ENCODE measurements at places on chromosomes 3 and 15. TPM values are rescaled to one million over a fixed set of nuclear protein-coding genes. Genes with fewer than 3 reads are reported as not detected.

DNA sequence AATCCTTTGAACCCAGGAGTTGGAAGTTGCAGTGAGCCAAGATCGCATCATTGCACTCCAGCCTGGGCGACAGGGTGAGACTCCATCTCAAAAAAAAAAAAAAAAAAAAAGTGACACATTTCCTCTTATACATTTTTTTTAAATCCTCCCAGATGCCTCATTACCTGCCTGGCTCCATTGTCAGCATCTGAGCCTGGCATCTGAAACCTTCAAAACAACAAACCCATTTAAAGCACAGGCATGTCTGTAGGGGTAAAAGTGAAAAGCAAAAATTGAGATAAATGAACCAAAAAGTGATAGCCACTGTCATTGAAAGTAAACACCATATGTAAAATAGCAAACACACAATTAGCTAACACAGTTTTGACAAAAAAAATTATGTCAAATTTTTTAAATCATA is 38.6 kb downstream of the OSBPL10 start:
- DNase-seq, result no peak

DNA sequence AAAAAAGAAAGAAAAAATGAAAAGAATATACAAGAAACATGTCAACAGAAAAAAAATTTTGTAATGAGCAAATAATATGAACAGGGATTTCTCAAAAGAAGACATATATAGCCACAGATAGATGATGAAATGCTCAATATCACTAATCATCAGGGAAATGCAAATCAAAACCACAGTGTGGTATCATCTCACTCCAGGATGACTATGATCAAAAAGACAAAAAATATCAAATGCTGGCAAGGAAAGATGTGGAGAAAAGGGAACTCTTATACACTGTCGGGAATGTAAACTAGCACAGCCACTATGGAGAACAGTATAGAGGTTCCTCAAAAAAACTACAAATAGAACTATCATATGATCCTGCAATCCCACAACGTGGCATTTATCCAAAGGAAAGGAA is 94.1 kb downstream of the C3orf70 start:
- no peak for DNase-seq

DNA sequence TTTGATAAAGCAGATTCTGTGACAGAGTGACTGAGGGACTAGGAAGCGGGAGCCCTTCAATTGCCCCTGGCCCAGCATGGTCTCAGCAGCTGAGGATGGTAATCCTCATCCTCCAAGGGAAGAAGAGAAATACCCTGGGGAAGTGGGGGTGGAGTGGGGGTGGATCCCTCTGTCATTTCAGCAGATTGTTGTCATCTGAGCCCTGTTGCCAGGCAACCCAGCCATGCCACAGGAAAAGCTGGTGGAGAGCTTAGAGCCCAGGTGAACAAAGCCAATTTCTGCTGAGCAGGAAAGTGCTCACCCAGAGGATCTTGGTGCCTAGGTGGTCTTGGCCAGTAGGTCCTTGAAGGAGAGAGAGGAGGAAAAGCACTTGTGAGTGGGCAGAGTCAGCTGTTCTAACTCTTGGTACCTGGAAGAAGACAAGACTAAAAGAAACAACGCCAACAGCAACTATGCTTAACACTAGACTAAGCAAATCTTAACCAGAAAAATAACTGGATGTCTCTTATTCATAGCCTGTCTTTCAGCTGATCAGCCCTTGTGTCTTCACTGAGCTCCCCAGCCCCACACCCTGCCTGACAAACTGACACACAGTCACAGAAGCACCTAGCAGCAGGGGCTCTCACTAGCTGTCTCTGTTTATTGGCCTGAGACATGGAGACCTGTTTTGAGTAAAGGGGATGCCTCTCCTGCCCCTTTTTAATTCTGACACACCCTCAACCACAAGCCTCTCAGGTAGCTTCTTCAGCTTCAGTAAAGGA is 40.1 kb upstream of the DCLK3 start:
- DNase-seq, result no peak

- no peak for DNase-seq
Observed at GRCh38 chr3:172036541-172037215, 2.7 kb upstream of the FNDC3B start.

- no peak for DNase-seq
Observed at GRCh38 chr3:188573291-188573940, 419.5 kb downstream of the LPP start.

GRCh38 chr3:81045246-81045645 is 716.2 kb downstream of the GBE1 start:
- no peak for DNase-seq

- no peak for DNase-seq
Observed at GRCh38 chr15:51060030-51060673, 34.6 kb downstream of the TNFAIP8L3 start.

GRCh38 chr15:33392453-33392852 is 81.7 kb downstream of the RYR3 start:
- DNase-seq, result no peak

DNA sequence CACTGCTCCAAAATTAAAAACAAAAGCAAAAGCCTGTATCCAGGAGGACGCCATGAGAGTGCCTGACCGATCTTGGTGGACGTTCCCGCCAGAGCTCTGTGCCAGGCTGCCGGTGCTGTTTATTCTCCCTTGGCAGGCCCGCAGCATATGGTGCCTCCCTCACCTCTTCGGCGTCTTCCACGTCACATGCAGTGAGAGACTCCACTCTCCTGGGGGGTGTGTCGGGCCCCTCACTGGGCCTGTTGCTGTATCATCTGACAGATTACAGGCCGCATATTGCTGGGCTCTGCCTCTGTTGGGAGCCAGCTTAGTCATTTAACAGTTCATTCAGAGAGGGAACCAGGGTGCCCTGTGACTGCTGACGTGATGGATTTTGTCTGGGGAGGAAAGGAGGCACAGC is 86.4 kb upstream of the ARRDC4 start:
- no peak for DNase-seq

Gene P2RY1
- 5.7 TPM for total RNA-seq

Gene NR2E3
- total RNA-seq, result 0.79 TPM

Data from skin of body (tissue), 3 donors.